ENCODE measurements at places on chromosomes 16 and 17. TPM values are rescaled to one million over a fixed set of nuclear protein-coding genes. Genes with fewer than 3 reads are reported as not detected.

GRCh38 chr17:72624652-72625051 lies 467.8 kb downstream of the SLC39A11 start:
- no peak for DNase-seq

DNA sequence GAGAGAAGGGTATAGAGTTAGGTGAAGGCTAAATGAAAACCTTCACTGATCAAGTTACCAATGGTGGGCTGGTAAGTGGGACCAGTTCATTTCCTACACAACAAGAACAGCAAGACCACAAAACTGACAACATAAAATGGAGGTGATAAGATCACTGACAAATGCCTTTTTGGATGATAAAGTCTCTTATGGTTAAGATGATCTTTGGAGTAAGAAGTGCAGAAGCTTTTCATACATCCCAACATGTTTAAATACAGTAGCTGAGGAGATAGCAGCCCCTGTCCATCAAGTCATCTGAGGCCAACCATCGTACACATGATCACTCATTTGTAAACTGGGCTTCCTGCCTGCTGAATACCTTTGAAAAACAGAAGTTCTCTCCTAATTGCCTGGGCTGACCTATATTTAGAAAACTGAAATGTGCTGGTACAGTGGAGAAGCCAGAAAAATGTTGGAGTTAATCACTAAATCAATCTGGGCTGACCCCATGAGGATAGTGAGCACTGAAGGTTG lies 259.0 kb upstream of the ZFHX3 start:
- no peak for DNase-seq

DNA sequence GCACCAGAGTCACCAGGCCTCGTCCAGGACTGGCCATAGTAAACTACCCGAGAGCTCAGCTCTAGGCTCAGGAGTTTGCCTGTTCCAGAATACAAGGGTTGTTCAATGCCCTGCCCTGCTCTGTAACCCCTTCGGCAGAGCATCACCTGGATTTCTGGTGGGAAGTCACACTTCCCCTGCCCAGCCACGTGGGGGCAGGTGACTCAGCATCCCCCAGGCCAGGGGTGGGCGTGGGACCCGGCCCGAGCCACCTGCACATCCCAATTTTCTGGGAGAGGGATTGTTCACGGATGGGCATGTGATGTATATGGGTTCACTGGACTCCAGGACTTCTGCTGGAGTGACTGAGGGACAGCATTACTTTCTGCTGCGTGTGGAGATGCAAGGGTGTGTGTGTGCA lies 25.8 kb downstream of the COX4I1 start:
- DNase-seq: peak; percentile 61

DNA sequence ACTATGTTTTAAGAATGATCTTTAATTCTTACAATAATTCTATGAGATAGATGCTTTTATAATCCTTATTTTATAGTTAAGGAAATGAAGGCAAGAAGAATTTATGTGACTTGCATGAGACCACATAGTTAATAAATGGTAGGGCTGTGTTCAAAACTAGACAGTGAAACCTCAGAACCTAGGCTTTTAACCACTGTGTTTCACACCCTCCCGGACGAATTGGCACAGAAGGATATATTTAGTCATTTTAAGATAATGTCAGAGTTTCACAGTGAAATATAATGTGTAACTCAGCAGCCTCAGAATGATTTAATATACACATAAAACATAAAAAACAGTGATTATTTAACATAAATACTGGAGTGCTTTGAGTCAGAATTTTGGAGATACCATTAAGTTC lies 57.0 kb downstream of the NSRP1 start:
- no peak for DNase-seq

GRCh38 chr16:23905027-23905426 lies 69.2 kb downstream of the PRKCB start:
- peak; percentile 86 for DNase-seq

GRCh38 chr16:77111056-77111565 lies 79.9 kb upstream of the MON1B start:
- no peak for DNase-seq

DNA sequence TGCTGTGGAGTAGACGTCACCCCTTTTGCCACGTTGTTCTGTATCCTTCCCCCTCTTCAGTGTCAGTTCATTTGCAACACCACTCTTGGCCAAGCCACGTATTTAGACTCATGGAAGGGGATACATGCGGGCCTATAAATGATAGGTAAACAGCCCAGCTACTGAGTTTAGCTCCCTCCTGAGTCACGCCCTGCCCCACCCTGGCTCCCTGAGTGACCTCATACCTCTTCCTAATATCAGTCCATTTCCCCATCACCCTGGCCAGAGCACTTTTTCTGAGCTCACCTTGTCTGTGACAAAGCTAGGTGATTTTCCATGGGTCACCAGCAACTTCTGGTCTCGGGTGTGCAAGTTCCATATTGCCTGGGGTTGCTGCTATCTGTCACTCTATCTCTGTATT lies 147.2 kb upstream of the MAF start:
- no peak for DNase-seq

- no peak for DNase-seq
Measured at GRCh38 chr17:9195411-9195810, 174.1 kb downstream of the NTN1 start.

GRCh38 chr16:3443108-3444031 lies at the start of the genes NAA60 and ZNF597:
NAA60 (plus strand) TSS chr16:3443680; CDS start chr16:3476228, 32,548 bp downstream.
ZNF597 (minus strand) TSS chr16:3443504; CDS start chr16:3443153, 351 bp downstream.
- DNase-seq: peak; percentile 92

GRCh38 chr17:34076743-34077631 lies 178.1 kb upstream of the CCL2 start:
- DNase-seq: no peak

GRCh38 chr16:899683-900060 lies 71.1 kb downstream of the LMF1 start:
- no peak for DNase-seq

DNA sequence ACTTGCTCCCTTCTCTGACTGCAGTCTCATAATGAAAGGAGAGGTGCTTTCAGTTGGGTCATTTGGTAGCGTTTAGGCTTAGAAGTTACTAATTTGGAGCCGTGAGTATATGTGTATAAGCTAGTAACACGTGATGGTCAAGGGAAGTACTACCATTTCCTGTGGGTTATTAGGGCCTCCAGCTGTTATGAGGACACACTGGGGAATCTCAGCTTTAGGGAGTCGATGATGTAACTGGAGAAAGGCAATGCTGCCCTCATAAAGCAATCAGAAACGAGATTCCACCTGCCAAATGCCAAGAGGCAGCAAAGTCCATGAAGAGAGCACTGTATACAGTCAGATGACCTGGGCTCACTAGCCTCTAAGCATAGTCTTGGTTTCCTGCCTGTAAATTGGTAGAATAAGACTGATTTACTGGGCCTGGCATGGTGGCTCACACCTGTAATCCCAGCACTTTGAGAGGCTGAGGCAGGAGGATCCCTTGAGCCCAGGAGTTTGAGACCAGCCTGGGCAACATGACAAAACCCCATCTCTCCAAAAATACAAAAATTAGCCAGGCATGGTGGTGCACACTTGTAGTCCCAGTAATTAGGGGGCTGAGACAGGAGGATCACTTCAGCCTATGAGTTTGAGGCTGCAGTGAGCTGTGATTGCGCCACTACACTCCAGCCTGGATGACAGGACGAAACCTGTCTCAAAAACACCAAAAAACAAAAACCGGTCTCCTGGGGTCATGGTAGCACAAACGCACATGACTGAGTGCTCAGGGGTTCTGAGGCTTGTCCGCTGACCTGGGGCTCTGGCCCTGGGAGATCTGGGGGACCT lies 53.0 kb downstream of the SF3B3 start:
- DNase-seq: peak; percentile 54

DNA sequence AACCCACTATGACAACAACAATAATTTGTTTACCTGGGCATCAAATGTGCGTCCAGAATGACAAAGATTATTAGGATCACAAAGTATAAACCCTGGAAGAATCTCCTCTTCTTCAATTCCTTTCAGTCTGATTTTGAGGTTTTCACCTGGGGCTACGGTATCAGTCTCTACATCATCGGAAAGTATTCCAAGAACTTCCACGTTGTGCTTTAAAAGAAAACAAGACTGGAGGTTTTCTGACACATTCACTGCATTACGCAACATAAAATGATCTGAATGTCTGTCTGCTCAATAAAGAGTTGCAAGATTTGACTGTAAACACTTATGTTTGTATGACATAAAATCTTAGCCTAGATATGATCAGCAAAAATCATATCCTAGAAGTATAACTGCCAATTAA lies 26.0 kb upstream of the RSL1D1 start:
- DNase-seq: no peak

- DNase-seq: no peak
Measured at GRCh38 chr16:68033101-68033500, 10.0 kb downstream of the DUS2 start.

DNA sequence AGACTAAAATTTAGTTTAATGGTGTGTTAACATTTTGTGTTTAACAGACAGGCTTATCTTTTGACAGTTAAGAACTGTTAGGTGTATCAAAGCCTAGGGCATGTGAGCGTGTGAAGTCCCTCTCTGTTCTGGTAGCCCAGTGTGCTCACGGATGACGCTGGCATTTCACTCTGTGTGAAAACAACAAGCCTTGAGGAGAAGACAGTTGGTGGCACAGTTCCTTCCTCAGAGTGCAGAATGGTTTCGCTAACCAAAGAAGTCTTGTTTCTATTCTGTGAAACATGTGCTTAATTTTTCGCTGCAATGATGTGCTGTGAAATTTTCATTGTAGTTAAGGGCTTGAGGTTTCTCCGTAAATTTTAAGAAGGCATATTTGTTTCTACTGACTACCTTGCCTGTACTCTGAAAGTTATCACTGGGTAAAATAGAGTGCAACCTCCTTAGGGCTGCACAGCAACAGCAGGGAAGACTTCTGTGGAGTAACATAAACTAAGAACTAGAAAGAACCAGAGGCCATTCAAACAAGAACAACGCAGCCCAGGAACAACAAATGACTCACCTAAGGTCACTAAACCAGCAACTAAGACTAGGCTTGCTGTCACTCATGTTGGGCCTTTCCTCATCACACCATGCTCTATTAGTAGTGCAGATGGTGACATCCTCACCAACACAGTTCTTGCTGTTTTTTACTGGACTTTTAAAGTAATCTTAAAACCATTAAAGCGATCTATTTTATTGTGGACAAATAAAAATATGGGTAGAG lies 33.4 kb downstream of the BRD7 start:
- no peak for DNase-seq

DNA sequence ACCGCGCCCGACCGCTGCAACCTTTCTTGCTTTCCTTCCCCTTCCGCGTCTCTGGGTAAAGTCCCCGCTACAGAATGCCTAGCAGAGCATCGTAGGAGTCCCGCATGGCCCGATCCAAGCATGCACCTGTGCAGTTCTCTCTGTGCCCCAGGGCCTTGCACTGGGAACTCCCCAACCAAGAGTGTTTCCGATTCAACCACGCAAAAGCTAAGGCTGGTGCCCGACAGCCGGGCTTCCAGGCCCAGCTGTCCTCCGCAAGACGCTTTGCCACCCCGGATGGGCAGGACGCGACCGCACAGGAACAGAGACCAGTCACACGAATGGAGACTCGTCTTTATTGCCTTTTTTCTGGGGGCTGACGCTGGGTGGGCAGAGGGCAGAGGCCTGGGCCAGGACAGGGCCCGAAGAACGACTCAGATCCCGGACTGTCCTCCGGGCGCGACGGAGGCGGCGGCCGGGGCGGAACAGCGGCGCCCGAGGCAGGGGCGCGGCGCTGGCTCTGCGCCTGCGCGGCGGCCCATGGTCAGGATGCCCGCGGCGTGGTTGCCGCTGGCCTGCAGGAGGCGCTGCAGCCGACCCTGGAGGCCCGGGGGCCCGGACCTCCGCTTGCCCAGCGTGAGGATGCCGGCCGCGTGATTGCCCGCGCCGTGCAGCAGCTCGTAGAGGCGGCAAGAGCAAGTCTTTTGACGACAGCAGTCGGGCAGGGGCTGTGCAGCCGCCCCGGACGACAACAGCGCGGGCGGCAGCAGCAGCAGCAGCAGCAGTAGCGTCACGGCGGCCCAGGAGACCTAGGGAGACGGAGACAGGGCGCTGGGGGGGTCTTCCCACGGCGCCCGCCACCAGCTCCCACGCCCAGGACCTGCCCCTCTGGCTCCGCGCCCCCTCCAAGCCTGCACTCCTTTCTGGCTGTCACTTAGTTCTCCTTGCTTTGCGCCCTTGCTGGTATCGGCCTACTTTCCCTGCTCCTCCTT lies 1.2 kb downstream of the HCRT start:
- peak; percentile 97 for DNase-seq

GRCh38 chr17:16969931-16970906 lies 1.7 kb downstream of the TNFRSF13B start:
- DNase-seq: peak; percentile 40

DNA sequence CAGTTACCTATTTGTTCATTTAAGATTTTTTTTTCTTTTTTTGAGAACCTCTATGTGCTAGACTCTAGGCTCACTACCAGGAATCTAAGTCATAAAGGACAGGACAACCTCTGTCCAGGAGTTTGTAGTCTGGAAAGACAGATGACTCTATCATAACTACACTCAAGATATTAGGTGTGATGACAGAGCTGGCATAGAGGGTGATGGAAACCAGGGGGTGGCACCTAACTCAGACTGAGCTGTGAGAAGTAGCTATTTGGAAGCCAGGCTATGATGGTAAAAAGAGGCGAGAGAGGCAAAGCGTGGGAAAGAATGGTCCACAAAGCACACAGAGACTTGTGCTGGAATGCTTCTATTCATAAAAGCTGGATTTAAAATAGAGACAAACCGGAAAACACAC lies 372.3 kb downstream of the SEC14L1 start:
- DNase-seq: peak; percentile 5

GRCh38 chr16:56880685-56881084 lies 15.7 kb downstream of the SLC12A3 start:
- DNase-seq: no peak

DNA sequence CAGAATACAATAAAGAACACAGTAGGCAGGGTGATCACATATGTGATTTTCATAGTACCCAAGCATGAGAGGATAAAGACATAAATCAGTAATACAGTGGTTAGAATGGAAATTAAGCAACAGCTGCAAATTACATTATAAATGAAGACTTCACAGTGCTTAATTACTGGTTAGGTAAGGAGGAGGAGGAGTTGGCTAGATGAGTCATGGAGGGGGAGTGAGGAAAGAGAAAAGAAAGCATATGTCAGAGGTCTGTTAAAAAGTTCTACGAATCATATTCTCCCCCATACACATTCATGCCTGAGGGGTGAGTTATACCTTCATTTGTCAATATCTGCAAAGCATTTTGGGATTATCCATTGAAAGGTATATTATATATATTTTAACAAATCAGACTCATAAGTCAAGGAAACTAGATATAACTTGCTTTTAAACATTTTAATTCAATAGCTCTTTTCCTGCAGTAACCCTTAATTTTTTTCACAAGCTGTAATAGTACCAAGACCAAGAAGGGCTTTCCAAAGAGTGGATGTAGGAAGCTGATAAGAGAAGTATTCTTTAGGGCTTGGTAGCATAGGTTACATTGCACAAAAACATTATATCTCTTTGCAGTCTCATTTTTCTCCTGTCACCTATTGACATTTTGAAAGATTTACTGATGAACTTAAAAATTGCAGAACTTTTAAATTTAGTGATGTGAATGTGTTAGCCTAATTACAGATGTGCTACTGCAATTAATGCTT lies 99.3 kb downstream of the STXBP4 start:
- no peak for DNase-seq

- DNase-seq: no peak
Measured at GRCh38 chr16:52634104-52634503, 87.2 kb upstream of the TOX3 start.

Gene IRX6
- total RNA-seq: not detected

Gene CPNE2
- total RNA-seq: 12.3 TPM

Gene TMED6
- not detected for total RNA-seq

Gene TMEM238L
- not detected for total RNA-seq

Gene GAA
- total RNA-seq: 72.3 TPM

Gene KCNH6
- total RNA-seq: 0.80 TPM

Gene CLEC10A
- total RNA-seq: not detected

Gene MAPT
- total RNA-seq: 0.69 TPM

Gene SHISA6
- total RNA-seq: 14.4 TPM

Gene OTOP3
- not detected for total RNA-seq

Gene TNFRSF17
- total RNA-seq: not detected

Gene KRTAP4-3
- not detected for total RNA-seq

Gene NAGS
- total RNA-seq: 1.2 TPM

Gene MT1A
- total RNA-seq: not detected
